Cerebellar cortex (tissue), 1 donor: ENCODE measurements at places on chromosomes 5 and 9.

DNA sequence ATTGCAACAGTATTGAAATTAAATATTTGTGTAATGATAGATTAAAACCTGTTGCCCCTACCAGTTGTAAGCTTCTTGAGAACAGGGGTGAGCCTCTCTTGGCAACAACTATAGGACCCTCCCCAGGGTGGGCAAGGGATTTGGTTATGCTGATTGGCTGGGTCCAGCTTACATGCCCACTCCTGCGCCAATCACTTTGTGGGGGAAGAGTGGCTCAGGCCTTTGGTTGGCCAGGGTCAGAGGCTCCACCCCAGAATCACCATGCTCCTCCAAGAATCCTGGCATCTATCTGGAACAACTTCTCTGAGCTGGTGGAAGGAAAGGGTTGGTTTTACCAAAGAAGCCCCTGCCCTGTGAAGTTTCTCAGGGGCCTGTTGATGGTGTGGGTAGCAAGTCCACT lies 8.6 kb upstream of the PITX1 start:
- no peak for DNase-seq

DNA sequence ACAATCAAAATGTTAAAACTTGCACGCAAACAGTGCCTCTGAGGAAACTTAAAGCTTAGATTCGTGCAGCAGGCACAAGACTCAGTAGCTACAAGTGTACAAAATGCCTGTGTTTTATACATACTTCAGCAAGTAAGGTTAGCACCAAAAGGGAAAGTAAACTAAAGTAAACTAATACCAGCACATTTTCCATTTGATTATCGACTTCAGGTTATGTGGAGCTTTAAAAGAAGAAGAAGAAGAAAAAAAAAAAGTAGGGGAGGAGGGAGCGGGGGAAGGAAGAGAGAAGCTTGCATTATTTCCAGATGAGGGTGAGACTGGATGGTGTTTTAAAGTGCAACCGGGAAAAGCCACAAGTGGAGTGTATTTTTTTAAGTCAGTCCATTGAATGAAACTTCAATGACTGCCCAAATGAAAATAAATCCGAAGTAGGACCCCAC lies 596 bp upstream of the ADAMTS6 start:
- peak; percentile 37 for DNase-seq

DNA sequence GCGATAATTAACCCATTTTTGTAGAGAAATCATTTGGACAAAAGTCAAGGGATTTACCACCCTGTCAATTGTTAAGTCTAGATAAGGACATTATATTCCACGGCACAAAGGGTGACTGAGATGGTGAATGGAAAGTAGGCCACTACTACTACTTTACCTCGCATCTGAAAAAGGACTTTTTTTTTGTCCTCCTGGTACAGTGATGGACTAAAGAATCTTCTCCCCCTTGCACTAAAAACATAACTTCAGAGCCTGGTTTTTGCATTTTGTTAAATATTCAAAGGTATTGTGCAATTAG lies 147.5 kb downstream of the EBF1 start:
- DNase-seq = no peak

DNA sequence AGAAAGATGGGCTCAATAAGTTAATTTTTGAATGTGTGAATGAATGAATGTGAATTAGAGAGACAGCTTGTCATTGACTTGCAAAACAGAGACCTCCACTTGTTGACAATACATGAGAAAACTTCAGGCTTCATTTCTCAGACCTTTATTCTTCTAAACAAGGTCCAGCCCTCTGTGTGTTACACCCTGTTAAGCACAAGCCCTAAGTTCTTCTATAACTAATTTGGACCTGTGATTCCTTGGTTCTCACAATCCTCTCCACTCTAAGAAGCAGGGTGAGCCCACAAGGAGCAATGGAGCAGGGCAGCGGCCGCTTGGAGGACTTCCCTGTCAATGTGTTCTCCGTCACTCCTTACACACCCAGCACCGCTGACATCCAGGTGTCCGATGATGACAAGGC lies at the start of gene TMEM174:
TSS of gene TMEM174 (plus strand) at position 243 of the 400 bp plus-strand sequence. CDS start at position 294, 51 bp downstream.
- DNase-seq = no peak

DNA sequence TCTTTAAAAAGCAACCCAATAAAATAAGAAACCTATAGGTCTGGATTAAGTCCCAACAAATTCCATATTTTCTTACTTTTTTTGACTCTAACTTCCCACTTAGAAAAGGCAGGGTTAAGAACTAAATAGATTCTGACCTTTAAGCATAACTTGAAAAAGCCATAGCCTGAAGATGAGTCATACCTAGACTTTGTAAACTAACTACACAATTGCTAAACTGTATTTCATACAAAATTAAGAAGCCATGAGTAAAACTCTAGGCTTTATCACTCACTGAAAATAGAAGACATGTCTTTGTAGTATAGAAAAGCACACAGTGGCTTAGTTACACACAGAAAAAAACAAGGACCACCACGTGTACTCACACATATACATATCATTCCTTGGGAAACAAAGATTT lies 51.5 kb downstream of the MLLT3 start:
- DNase-seq = no peak

DNA sequence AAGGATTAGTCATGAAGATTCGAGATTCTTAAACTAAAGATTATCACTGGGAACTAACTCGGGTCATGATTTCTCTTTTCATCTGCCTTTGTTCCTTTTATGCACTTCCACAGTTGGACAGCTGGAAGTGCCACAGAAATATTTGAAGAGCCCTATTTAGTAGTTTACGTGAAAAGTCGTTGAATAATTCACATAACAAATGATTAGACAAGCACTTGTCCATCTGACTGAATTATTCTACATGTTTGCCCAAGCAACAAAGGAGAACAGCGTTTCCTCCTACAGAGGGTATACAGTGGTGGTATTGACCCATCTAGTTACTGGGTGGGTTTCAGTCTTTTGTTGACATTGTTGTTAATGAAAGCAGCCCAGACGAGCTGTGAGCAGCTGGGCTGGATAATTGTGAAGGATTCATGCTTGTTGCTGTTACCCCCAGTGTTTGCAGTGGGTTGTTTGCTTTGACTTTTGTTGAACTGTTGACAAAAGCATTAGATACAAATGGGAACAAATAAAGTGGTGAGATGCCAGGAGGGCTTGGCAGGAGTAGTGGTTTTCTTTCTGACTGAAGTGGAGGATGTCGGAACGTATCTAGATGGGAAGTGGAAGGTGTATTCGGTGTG lies 96.2 kb downstream of the TLE4 start:
- no peak for DNase-seq

GRCh38 chr5:5331848-5332247 lies 90.6 kb upstream of the ICE1 start:
- DNase-seq = no peak

- peak; percentile 7 for DNase-seq
Observed at GRCh38 chr5:42912184-42912798, 100.6 kb upstream of the SELENOP start.

DNA sequence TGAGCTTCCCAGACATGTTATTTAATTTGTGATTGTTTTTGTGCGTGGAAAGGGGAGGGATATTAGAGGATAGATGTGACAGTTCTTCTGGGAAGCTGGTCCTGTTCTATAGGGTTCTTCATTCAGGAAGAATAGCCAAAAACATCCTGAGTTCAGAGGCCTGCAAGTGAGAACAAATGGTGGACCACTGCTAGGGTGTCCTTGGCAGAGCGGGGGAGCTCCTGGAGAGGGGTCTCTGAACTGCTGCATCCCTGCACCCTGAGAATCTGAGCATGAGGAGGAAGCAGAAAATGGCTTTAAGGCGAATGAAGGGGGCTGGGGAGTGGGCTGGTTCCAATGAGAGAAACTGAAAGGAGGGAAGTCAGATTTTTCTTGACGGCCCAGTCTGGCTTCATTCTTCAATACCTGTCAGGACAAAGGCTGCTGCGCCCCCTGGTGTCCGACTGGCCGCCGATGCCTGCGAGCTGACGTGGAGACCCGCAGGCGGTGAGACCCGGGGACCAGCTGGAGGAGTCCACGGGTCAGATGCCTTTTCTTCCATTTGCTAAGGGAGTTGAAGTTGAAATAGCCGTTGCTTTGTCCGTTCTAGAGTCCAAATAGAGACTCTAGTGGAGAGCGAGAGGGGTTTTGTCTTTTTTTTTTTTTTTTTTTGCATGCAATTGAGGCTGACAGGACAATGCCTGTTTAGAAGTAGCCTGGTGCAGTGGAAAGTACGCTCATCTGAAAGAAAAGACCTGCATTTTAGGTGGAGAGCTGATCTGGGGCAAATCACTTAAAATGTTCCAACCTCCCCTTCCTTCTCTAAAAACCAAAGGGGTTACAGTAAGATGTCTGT lies 39.5 kb upstream of the NFIB start:
- DNase-seq = peak; percentile 86

GRCh38 chr9:77999231-77999631 lies 32.4 kb downstream of the GNAQ start:
- no peak for DNase-seq

DNA sequence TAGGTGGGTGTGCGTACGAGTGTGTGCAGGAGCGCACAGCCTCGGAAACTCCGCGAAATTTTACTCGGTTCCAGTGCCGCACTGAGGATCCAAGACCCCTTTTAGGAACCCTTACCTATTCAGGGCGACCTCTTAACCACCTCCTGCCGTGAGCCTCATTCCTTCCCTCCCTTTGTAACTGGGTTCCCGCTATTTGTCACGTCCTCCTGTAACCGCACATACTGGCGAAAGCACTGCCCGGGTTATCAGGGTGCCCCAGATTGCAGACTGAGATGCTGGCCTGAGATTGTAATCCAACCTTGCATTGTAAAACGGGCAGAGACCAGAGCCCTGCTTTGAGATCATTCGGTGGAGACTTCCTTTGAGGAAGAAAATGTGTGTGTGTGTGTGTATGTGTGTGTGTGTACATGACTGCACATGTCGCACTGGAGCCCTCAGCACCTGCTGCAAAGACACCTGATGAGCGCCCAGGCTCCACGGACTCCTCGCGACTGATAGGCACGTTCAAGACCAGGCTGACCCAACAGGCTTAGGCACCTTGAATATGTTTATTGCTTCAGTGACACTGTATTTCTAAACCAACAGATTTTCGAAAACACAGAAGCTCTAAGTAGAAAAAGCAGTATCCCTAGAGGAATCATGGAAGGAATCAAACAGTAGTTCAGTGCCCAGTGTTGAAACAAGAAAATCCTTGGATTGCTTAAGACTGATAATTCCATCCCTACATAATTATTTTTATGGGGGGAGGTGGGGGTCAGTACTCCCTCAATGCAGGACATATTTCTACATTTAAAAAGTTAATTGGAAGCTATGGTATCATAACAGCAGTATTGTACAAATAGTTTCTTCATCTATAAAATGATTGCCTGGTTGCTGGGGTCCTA lies 86.5 kb upstream of the TNFAIP8 start:
- DNase-seq = peak; percentile 54

DNA sequence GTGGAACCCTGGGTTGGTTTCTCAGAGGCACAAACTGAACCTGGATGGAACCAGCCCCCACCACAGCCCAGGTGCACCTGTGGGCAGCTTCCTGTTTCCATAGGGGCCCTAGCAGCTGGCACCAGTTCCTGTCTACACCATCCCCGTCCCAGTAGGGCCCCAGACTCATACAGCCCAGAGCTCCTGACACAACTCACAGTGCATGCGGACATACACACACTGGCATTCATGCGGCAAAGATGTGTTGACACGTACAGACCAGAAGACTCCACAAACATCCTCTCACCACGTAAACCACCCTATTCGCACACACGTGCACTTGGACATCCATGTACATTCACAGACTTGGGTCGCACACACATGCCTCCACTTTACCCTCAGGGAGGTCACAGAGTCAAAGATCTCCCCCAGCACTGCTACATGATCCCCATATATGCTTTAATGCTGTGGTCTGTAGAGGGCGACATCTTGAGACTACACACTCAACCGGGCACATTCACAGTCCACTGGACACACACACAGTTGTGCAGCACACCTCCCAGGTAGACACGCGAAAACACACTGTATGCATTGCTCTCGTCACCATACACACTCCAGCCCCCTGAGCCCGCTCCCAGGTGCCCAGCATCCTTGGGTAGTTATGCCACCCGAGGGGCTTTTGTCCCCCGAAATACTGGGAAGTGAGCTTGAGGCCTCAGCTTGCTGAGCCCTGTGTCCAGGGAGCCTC lies 22.4 kb downstream of the CXXC5 start:
- peak; percentile 55 for DNase-seq
